ENCODE measurements at places on chromosomes 13 and 19.
A peak's percentile ranks its signal among the peaks of the same experiment; 100 is the strongest.

DNA sequence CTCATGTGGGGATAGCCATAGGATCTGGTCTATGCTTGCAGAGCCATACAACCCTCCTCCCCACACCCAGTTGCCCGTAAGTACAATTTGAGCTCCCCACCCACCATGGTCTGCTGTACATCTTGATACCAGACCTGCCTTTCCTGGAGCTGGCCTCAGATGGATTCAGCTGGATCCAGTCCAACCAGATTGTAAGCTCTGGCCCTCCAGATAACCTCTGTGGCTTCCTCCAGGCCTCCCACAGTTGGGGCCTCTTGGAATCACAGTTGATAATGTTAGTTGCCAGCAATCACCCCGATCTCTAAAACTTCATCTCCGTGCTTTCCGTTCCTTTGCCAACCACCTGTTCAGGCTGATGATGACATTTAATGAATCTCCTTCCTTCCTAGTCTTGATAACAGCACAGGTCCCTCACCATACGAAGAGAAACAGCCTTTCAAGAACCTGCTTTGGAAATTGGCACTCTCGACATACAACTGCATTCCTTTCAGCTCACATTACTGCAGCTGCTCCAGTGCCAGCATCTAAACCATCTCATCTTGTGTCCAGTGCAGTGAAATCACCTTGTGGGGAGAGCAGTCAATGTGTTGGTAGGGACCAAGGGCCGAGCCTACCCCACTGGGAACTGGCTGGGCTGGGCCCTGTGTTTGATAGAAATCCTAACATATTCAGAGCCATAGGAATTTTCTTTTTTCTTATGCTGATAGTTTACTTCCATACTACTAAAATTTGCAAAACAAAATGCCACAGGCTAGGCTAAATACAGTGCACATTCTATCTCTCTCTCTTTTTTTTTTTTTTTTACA lies 15.1 kb upstream of the FOXO1 start:
- no peak for DNase-seq
- peaks cover 10% of the 10 kb centered on the region for H3K4me1 ChIP-seq
- no peaks in the 10 kb centered on the region for H3K27me3 ChIP-seq
- no peaks in the 10 kb centered on the region for H3K36me3 ChIP-seq
- H3K4me3 ChIP-seq: no peak overlapping the region

GRCh38 chr19:36488118-36488845 lies 1.1 kb downstream of the ZNF566 start:
- H3K27me3 ChIP-seq: no peaks in the 10 kb centered on the region
- DNase-seq: no peak
- peak overlapping the region; percentile 99 for H3K27ac ChIP-seq
- H3K36me3 ChIP-seq: peaks cover 23% of the 10 kb centered on the region
- H3K4me3 ChIP-seq: peak overlapping the region; percentile 92

DNA sequence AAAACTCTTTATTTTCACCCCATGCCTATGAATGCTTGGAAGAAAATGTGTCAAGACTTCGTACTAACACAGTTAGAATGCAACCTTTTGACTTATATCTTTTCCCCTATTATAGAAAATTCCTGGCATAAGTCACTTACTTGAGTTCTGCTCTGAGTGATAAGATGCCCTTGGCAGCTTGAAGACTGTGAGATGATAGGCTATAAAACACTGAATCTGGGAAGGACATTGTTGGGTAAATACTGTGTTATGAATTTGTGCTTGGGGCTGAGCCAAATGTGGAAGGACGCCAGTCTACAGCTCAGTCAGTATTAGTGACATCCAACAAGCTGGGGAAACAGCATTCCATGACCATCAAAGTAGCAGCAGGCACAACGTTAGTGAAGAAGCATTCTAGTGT lies 368.0 kb upstream of the SGCG start:
- no peak overlapping the region for H3K27ac ChIP-seq
- no peak overlapping the region for H3K4me3 ChIP-seq
- DNase-seq: no peak

GRCh38 chr19:41249707-41250423 lies 14.3 kb upstream of the HNRNPUL1 start:
- H3K36me3 ChIP-seq: no peaks in the 10 kb centered on the region
- peaks cover 15% of the 10 kb centered on the region for H3K27me3 ChIP-seq
- H3K4me1 ChIP-seq: no peaks in the 10 kb centered on the region
- no peak for DNase-seq
- no peak overlapping the region for H3K27ac ChIP-seq
- H3K4me3 ChIP-seq: no peak overlapping the region

GRCh38 chr19:49473868-49474541 lies at the start of gene FLT3LG:
TSS of gene FLT3LG (plus strand) at chr19:49474215. CDS start at chr19:49474640, 425 bp downstream.
- H3K36me3 ChIP-seq: peaks cover 8% of the 10 kb centered on the region
- H3K4me1 ChIP-seq: peaks cover 59% of the 10 kb centered on the region
- H3K4me3 ChIP-seq: peak within 1 kb of the TSS; percentile 96
- peak; percentile 98 for DNase-seq

GRCh38 chr13:40780822-40781401 lies 8.5 kb upstream of the SLC25A15 start:
- no peak for DNase-seq
- H3K4me1 ChIP-seq: peaks cover 17% of the 10 kb centered on the region
- H3K27me3 ChIP-seq: no peaks in the 10 kb centered on the region
- no peaks in the 10 kb centered on the region for H3K36me3 ChIP-seq

- H3K27me3 ChIP-seq: no peaks in the 10 kb centered on the region
- no peaks in the 10 kb centered on the region for H3K4me1 ChIP-seq
- no peak overlapping the region for H3K4me3 ChIP-seq
- H3K27ac ChIP-seq: no peak overlapping the region
- H3K36me3 ChIP-seq: no peaks in the 10 kb centered on the region
These were observed 176.8 kb upstream of the PCDH20 start for GRCh38 chr13:61592489-61592888.

GRCh38 chr13:31951215-31951678 lies 80.3 kb upstream of the FRY start:
- no peaks in the 10 kb centered on the region for H3K36me3 ChIP-seq
- H3K27me3 ChIP-seq: no peaks in the 10 kb centered on the region
- H3K4me3 ChIP-seq: no peak overlapping the region
- no peak for DNase-seq
- H3K4me1 ChIP-seq: peaks cover 11% of the 10 kb centered on the region
- H3K27ac ChIP-seq: peak overlapping the region; percentile 49

DNA sequence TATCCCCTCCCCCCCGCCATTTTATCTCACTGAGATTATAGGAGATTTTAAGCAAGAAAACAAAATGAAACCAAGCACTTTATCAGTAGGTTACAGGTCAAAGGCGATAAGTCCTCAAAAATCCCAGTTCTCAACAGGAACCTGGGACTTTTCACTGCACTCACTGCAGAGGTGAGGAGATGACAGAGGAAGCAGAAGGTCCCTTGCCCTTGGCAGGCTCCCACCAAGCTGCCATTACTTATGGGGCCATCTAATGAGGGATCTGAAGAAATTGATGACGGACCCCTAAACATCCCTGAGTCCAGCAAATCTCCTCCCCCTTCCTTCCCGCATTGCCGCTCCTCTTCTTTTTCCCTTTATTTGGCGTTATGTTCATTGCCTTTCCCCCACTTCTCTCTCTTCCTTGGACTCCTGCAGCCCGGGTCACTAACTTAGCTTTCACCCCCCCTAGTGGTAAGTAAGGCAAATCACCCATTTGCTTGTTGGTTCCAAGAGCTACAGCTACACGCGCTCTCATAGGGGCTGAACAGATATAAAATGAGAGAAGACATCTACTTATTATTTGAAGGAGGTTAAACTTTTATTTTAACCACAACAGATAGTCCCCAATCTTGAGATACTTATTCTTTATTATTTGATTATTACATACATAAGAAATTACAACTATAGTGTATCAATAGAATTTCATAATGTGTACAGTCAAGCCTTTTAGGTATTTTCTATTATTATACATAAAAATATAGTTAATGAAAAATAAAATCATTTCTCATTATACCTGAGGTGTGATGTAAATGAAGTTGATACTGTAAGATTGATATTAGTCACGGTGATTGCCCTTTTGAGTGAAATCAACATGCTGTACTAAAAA lies 52.0 kb upstream of the ARGLU1 start:
- no peak for DNase-seq
- H3K36me3 ChIP-seq: no peaks in the 10 kb centered on the region
- H3K27me3 ChIP-seq: peaks cover 10% of the 10 kb centered on the region
- H3K27ac ChIP-seq: no peak overlapping the region
- H3K4me3 ChIP-seq: no peak overlapping the region
- no peaks in the 10 kb centered on the region for H3K4me1 ChIP-seq

- H3K27ac ChIP-seq: peak overlapping the region; percentile 97
- H3K4me1 ChIP-seq: peaks cover 52% of the 10 kb centered on the region
- peak overlapping the region; percentile 99 for H3K4me3 ChIP-seq
- DNase-seq: peak; percentile 69
These were observed 5.6 kb downstream of the UHRF1 start for GRCh38 chr19:4914736-4915501.

GRCh38 chr19:1290703-1291651 lies 5.3 kb downstream of the EFNA2 start:
- H3K27me3 ChIP-seq: peaks cover 56% of the 10 kb centered on the region
- no peak for DNase-seq
- H3K36me3 ChIP-seq: no peaks in the 10 kb centered on the region
- no peak overlapping the region for H3K27ac ChIP-seq

- H3K36me3 ChIP-seq: peaks cover 86% of the 10 kb centered on the region
- peak overlapping the region; percentile 83 for H3K27ac ChIP-seq
- DNase-seq: no peak
- peak overlapping the region; percentile 77 for H3K4me3 ChIP-seq
- H3K4me1 ChIP-seq: peaks cover 57% of the 10 kb centered on the region
These were observed 8.8 kb downstream of the DDX39A start for GRCh38 chr19:14410091-14411051.

DNA sequence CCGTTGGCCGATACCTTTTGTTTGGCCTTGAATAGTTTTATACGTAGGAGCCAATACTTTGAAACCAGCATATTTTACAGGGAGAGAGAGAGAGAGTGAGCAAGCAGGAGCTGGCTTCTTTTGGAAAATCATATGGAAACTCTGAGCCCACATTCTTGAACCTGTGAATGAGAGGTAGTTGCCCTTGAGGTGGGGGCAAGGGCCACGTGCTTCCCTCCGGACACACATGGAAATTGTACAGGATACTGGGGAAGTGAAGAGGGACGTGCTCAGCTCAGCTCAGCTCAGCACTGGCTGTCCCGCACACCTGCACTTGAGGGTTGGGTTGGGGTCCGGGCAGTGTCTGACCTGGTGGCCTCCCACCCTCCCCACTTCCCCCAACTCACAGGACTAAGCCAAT lies 68.3 kb downstream of the SPRYD7 start:
- DNase-seq: no peak
- H3K36me3 ChIP-seq: no peaks in the 10 kb centered on the region
- no peak overlapping the region for H3K4me3 ChIP-seq
- no peaks in the 10 kb centered on the region for H3K27me3 ChIP-seq

DNA sequence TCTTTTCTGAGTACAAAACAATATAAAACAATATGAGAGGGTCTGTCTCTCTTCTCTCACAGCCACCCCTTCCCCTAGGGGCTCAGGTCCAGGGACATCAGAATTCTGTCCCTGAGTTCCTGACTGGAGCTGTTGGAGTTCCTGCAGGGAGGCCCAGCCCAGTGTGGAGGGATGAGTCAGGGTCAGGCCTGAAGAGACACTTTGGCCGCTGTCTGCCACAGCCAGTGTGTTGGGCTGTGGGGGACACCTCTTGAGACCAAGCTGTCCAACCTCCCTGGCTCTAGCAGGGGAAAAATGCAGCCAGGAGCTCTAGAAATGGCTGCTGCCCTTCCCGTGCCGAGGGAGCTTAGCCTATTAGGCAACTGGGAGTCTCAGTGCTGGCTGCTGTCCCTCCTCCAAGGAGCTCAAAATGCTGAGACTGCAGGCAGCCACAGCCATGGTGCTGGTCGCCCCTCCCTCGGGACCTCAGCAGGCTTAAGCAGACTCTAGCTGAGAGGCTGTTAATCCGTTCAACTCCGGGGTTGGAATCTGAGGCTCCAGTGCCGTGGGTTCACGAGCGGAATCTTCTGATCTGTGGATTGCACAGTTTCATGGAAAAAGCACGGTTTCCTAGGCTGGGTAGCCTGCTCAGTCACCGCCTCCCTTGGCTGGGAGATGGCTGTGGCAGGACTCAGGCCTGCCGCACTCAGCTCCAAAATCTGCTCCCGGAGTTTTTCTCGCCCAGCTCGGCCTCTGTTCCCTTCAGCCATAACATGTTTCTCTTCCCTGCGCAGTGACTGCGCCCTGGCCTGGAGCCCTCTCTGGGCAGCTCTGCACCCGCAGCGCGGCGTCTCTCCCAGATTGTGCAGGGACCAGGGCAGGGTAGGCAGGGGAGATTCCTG lies 3.8 kb upstream of the ZNF626 start:
- no peaks in the 10 kb centered on the region for H3K27me3 ChIP-seq
- no peak overlapping the region for H3K4me3 ChIP-seq
- H3K27ac ChIP-seq: peak overlapping the region; percentile 63

GRCh38 chr13:46360604-46361003 lies 26.4 kb downstream of the RUBCNL start:
- DNase-seq: no peak
- H3K27me3 ChIP-seq: no peaks in the 10 kb centered on the region
- H3K36me3 ChIP-seq: no peaks in the 10 kb centered on the region
- H3K4me3 ChIP-seq: no peak overlapping the region

GRCh38 chr13:47875201-47875600 lies 125.9 kb downstream of the SUCLA2 start:
- DNase-seq: no peak
- peaks cover 26% of the 10 kb centered on the region for H3K36me3 ChIP-seq
- H3K27ac ChIP-seq: no peak overlapping the region
- H3K4me3 ChIP-seq: no peak overlapping the region
- H3K27me3 ChIP-seq: no peaks in the 10 kb centered on the region
- H3K4me1 ChIP-seq: no peaks in the 10 kb centered on the region

GRCh38 chr13:49256841-49257240 lies 9.1 kb downstream of the CDADC1 start:
- H3K4me1 ChIP-seq: peaks cover 32% of the 10 kb centered on the region
- H3K27ac ChIP-seq: no peak overlapping the region
- peak overlapping the region; percentile 53 for H3K4me3 ChIP-seq

DNA sequence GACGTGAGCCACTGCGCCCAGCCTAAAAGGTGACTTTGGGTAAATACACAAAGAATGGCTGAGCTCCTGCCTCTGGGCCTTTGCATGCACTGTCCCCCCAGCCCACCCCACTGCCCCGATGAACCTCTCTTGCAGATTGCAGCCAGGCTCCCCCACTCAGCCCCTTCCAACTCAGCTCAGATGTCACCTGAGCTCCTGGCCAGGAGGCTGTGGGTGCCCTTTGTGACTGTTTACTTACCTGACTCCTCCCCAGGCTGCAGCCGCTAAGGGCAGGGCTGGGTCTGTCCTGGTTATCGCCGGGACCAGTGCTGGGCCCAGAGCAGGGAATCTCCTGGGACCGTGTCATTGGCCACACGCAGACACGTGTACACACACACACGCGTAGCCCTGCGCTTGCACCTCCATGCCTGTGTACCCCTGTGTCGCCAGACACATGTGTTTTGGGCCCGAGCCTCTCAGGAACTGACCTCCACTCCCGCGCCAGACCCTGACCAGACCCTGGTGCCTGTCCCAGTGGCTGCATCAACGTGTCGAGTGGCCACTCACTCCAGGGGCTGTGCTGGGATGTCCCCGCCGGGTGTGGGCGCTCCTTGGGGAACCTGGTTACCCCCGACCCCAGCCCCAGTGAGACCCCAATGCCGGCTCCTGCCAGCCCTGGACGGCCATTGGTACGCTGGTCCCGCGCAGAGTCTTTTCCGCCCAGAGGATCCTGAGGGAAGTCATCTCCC lies 18.7 kb downstream of the EFNA2 start:
- H3K4me1 ChIP-seq: no peaks in the 10 kb centered on the region
- no peaks in the 10 kb centered on the region for H3K27me3 ChIP-seq
- H3K36me3 ChIP-seq: no peaks in the 10 kb centered on the region

- peak overlapping the region; percentile 96 for H3K4me3 ChIP-seq
- H3K27ac ChIP-seq: peak overlapping the region; percentile 95
- peaks cover 21% of the 10 kb centered on the region for H3K36me3 ChIP-seq
- H3K4me1 ChIP-seq: peaks cover 24% of the 10 kb centered on the region
- no peaks in the 10 kb centered on the region for H3K27me3 ChIP-seq
- DNase-seq: no peak
These were observed 660 bp upstream of the MVB12A start for GRCh38 chr19:17419154-17419620.
